ENCODE measurements at places on chromosomes 11 and 22. TPM values are rescaled to one million over a fixed set of nuclear protein-coding genes. Genes with fewer than 3 reads are reported as not detected.

Gene RAB39A
- 0.23 TPM for total RNA-seq

Gene CREBZF
- 14.0 TPM for total RNA-seq

Gene C11orf52
- total RNA-seq, result 9.6 TPM

Gene SCGB1A1
- total RNA-seq, result not detected

Gene SEPTIN3
- total RNA-seq, result not detected

- DNase-seq, result no peak
Measured at GRCh38 chr11:56967726-56968125, 21.0 kb upstream of the OR5AK2 start.

DNA sequence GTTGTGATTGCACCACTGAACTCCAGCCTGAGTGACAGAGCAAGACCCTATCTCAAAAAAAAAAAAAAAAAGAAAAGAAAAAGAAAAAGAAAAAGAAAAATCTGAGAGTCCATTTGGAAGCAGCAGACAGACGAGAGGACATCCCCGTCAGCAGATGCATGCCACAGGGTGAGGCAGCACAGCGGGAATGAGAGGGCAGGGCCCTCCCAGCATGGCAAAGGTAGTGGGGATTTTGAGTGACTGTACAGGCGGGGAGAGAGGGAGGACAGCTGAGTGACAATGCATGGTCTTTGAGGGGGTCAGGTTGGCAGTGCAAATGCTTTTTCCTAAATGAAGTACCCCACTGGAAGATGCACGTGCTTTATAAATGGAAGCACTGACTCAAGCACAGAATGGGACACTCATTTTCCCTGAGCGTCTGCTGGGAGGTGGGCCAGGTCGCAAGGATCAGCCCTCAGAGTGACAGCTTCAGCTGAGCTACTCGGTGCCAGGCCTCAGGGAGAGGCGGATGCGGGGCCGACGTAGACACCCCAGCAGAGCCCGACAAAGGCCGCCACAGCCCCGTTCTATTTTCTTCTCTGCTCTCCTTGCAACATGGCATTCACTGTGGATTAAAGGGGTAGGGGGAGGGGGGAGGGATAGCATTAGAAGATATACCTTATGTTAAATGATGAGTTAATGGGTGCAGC, 113.5 kb downstream of the SHANK2 start:
- no peak for DNase-seq

DNA sequence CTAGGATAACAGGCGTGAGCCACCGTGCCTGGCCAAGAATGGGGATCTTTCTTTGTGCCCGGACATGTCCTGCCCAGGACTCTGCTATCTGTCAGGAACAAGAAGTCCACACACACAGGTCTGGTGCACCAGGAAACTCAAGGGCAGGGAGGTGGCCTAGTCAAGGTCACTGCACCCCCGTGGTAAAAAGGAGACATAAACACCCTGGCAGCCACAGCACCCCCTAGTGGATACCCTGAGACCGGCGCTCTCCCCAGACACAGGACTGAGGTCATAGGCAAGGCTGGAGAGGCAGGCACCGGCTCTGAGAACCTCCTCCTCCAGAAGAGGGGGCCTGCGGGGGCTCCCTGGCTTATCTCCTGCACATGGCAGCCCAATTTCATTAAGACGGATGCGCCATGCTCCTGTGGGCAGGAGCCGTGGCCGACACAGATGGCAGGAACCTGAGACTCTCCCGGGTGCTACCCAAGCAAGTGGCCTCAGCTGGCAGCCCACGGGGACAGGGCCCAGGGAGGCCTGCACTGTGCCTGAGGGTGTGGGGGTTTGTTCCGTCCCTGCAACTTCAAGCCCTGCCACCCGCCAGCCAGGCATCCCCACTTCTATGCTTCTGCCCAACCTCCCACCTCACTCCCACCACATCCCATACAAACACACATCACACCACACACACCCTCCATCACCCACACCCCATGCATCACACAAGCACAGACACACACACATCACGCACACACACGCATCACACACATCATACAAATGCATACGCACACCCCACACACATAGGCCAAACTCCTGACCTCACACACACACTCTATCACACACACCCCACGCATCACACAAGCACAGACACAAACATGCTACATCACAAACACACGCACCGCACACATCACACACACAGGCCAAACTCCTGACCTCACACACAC, 19.6 kb downstream of the MACROD1 start:
- peak; percentile 45 for DNase-seq

GRCh38 chr11:95108159-95108611, 18.5 kb downstream of the ENDOD1 start:
- peak; percentile 65 for DNase-seq

- DNase-seq, result peak; percentile 27
Measured at GRCh38 chr11:7251836-7252682, at the start of gene SYT9. Gene SYT9 (plus strand): TSS chr11:7251904. CDS start chr11:7252187, 283 bp downstream.

DNA sequence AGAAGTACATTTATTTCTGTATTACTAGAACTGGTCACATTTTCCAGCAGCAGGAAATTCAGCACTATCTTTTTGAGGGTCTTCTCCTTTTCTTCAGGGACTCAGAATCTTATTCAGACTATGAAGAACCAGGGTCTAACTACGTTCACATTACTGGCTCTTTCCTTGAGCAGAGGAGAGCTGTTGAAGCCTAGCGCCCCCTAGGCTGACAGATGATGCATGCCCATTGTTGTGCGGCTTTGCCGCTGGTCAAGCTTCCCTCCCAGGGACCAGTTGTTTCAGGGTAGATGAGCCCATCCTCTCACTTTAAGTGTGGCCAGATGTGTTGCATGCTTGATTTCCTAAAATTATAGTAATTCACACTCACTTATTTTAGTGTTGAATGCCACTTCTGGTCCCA, 168.2 kb upstream of the PDGFD start:
- no peak for DNase-seq

DNA sequence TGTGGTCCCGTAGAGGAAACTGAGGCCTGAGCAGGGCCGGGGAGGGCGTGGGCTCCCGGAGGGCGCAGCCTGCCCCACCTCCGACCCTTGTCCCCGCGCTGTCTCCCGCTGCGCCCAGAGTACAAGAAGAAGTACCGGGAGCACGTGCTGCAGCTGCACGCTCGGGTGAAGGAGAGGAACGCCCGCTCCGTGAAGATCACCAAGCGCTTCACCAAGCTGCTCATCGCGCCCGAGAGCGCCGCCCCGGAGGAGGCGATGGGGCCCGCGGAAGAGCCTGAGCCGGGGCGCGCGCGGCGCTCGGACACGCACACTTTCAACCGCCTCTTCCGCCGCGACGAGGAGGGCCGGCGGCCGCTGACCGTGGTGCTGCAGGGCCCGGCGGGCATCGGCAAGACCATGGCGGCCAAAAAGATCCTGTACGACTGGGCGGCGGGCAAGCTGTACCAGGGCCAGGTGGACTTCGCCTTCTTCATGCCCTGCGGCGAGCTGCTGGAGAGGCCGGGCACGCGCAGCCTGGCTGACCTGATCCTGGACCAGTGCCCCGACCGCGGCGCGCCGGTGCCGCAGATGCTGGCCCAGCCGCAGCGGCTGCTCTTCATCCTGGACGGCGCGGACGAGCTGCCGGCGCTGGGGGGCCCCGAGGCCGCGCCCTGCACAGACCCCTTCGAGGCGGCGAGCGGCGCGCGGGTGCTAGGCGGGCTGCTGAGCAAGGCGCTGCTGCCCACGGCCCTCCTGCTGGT, 1.9 kb downstream of the NLRP6 start:
- DNase-seq, result no peak

- no peak for DNase-seq
Measured at GRCh38 chr22:42418811-42419242, 13.4 kb downstream of the NFAM1 start.

DNA sequence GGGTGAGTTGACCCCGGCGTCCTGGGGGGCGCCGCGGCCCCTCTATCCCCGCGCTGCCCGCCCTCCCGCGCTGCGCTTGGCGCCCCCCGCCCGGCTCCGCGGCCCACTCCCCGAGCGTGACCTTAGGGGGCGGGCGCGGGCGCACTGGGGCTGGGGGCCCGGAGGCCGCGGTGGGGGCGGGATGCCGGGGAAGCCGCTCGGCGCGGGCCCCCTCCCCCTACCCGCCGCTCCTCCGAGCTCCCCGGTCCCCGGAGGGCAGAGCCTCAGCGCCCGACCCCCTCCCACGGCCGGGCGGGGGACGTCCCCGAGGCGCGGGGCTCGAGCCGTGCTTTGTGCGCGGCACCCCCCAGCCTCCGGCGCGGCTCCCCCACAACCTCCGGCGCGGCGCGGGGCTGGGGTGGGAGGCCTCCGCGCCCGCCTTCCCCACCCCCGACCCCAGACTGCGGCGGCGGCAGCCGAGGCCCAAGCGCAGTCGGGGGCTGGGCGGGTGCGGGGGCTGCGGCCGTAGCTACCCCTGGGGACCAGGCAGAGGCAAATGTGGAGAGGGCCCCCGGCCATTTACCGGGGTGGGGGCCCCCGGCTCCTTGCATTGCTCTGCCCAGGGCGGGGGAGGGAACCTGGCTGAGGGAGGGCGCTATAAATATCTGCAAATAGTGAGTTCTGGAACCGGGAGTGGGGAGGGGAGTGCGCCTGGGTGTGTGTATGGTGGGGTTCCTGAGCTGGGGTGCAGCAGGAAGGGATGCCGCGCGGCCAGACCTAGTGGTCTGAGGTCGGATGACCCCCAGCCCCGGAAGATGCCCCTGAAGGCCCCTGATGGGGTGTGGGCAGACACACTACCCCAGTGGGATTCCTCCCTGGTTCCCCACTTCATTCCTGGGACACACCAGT, 988 bp downstream of the MGAT3 start:
- DNase-seq, result no peak

- DNase-seq, result no peak
Measured at GRCh38 chr22:49297871-49298721, 529.6 kb downstream of the BRD1 start.

DNA sequence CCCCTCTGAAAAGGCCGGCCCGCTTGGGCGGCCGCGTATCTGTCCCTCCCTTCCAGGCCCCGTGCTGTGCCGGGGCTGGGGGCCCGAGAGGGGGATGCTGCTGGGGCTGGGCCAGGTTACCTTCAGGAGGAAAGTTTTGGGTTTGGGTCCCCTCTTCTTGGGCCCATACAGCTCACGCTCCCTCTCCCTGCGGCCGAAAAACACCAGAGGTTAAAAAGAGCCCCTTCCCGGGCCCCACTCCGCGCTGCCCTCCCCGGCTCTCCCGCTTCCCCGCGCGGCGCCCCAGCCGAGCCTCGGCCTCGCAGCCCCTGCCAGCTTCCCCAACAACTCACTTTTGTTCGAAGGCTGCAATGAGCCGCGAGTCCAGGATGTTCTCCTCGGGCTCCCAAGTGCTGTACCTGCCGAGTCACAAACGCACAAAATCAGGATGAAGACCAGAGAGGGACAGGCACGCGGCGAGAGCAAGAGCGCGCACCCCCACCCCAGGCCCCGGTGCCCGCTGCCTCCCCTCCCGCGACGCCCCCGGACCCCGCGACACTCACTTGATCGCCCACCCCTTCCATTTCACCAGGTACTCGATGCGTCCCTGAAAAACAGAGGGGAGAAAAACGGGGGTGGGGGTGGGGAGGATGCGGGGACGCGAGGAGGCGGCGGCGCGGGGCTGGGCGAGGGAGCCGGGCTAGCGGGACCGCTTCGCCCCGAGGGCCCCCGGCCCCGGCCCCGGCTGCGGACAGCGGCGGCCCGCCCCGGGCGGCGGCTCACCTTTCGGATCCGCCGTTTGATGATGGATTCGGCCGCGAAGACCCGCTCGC, 450 bp downstream of the CBX6 start:
- no peak for DNase-seq

DNA sequence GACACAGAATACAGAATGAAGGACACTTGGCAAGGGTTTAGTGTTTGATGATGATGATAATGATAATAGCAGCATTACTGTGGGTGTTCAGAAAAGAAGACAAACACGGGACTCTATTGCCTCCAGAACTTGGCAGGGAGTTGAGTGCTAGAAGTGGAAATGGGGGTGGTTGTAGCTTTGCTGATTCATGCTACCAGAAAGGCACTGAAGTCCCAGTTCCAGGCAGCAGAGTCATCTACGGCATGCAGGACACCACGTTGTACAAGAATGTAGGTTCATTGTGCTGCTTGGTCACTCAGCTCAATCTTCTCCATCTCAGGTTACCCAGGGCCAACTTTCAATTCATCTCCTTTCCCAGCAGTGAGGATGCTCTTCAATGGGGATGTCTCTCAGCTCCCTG, 115.7 kb downstream of the NTM start:
- DNase-seq, result no peak

DNA sequence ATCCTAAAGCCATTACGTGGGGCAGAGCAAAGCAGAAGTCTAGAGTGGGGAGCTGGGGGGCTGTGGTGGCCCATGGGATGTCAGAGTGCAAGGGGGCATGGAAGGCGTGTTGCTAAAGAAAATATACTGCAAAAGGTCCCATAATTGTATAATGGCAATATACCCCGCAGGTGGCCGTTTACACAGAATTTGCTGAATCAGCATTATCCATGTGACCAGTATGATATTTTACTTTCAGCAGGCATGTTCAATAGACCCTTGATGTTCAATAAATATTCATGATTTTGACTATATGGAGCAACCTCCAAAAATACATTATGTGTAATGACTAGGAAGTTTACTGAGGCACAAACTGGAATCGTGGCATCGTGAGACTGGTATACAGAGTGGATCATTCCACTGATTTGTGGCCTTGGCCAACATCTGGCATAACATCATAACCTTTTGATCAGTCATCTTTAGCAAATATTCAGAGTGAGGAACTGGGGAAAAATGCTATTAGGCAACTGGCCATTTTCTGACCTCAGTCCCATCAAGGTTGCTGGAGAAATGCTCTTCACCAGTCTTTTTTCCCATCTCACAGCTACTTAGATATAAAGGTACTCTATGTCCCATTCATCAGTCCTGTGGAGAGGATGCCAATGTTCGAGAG, 29.3 kb upstream of the PPP2R1B start:
- no peak for DNase-seq
